Activated T-cell treated with anti-CD3 and anti-CD28 coated beads for 24 hours (primary cell): ENCODE measurements at places on chromosomes 4 and X.

DNA sequence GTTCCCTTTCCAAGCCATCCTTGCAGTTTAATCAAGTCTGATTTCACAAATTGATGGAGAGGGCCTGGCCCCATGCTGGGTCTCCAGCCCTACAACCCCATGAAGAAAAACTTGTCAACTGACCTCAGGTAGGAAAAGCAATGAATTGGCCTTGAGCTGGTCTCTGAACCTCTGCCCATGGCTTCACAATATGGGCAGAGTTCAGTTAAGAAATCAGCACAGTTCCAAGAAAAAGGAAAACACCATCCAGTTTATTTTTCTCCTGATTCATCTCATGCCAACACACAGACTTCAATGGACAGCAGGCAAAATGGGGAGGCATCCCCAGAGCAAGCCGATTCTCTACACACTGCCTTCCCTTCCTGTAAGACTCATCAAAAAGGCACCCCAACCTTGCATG is 3.3 kb downstream of the RIPPLY1 start:
- DNase-seq, result no peak

GRCh38 chrX:74451450-74452198 is 30.3 kb downstream of the SLC16A2 start:
- DNase-seq, result no peak

GRCh38 chr4:70712604-70713452 is 8.9 kb upstream of the RUFY3 start:
- no peak for DNase-seq

GRCh38 chr4:111046811-111047210 is 423.9 kb upstream of the PITX2 start:
- no peak for DNase-seq

- DNase-seq, result no peak
These were observed 69.8 kb upstream of the FAT4 start for GRCh38 chr4:125244848-125245450.

GRCh38 chr4:116638592-116638991 is 446.8 kb downstream of the TRAM1L1 start:
- DNase-seq, result no peak

DNA sequence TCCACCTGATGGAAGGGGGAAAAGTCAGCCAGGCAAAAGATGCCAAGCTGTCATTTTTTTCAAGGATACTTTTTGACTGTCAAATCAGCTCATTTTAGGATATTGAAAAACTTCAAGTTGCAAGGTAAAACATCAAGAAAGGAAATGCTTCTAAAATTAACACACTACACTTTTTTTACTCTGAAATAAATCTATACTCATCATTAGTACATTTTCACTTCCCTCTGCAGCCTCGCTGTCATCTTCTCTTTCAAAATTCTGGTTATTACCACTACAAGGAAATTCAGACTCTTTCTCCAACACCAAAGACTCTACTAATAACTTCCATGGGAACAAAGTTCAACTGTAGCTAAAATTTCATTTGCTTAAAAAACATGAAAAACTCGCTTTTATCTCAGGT is 41.6 kb downstream of the APBB2 start:
- DNase-seq, result no peak

DNA sequence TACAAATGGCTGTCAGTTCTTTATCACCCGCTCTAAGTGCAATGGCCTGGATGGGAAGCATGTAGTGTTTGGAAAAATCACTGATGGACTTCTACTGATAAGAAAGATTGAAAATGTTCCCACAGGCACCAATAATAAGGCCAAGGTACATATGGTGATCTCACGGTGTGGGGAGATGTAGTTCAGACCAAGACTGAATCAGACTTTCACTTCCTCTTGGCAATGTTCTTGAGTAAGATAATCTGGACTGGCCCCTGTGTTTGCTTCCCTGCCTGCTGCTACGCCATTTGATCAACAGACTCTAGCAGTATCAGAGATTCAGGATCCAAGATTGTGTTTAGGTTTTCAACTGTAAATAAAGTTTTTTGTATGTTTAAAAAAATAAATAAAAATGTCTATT is 682.2 kb upstream of the AMOT start:
- DNase-seq, result no peak

GRCh38 chr4:47913861-47914219 is 543 bp downstream of the NFXL1 start:
- DNase-seq, result peak; percentile 21

DNA sequence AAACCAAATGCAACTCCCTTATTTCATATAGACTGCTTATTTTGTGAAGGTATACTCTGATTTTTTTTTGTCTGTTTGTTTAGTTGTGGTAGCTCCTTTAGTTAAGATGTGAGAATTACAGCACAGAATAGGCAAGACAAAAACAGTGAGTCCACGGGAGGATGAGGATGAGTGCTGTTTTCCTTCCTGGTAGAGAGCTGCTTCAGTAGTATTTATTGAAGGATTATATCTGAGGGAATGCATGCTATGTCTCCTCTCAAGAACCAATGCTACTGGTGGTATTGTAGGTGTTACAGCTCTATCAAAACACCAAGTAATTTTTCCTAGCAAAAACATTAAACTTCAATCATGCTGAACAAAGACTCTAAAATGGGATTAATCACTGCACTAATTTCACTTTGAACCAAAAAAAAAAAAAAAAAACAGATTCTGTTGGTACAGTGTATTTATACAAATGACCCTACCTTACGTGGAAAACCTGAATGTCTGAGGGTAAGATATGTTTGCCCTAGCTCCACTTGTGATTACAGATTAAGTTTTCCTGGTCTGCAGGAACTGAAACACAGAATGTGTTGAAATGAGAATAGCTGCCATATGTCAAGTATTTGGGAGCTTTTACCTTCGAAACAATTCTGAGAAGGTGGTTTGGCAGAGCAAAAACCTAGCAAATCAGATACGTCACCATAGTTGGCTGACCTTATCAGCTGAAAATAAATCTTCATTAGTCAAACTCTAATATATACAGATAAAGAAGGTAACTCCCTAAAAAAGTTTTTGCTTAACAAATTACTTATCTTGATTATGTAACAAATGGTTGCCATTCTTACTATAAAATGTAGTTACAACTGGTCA is 40.3 kb downstream of the PPP3CA start:
- DNase-seq, result no peak

DNA sequence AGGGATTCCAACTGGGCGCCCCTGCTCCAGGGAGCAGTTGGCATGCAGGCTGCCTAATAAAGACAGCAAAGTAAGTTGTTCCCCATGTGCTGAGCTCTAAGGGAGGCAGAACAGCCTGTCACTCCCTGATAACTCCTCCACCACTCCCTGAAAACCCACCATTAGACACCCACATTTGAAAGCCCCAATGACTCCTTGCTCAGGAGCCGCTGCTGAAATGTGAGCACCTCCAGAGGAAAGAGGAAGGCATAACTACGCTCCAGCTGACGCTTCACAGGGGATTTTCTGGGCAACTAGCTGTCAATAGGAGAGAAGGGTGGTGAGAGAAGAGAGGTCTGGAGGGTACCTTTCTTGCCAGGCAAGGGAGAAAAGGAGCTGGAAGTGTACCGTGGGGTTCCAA is 62.5 kb downstream of the NPY1R start:
- DNase-seq, result no peak

DNA sequence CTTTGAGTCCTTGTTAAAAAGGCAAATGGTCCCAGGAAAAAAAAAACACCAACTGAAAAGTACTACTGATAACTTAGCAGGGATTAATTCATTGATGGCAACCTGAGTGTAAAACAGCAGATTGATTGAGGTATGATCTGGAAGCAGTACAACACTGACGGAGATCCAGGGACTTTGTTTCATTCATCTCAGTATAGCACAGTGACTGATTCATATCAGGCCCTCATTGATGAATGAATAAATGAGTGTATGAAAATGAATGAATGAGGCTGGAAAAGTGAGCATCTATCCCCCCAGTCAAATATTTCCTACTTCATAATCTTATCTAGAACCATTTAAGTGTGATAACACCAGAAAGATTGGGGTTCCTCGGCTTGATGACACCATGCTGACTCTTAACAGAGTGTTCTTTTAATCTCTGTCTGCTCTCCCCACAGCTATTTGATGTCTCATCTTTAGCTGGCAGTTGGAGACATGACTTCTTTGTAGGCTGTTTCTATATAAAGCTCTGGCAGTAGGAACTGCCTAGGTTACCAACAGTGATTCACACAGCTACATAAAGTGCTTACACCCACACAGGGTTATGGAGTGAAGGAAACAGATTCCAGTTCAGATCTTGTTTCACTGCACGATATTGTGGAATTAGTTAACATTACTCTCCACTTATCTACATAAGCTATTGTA is 18.6 kb upstream of the RNF128 start:
- DNase-seq, result no peak

GRCh38 chr4:16685536-16685935 is 212.9 kb downstream of the LDB2 start:
- no peak for DNase-seq

DNA sequence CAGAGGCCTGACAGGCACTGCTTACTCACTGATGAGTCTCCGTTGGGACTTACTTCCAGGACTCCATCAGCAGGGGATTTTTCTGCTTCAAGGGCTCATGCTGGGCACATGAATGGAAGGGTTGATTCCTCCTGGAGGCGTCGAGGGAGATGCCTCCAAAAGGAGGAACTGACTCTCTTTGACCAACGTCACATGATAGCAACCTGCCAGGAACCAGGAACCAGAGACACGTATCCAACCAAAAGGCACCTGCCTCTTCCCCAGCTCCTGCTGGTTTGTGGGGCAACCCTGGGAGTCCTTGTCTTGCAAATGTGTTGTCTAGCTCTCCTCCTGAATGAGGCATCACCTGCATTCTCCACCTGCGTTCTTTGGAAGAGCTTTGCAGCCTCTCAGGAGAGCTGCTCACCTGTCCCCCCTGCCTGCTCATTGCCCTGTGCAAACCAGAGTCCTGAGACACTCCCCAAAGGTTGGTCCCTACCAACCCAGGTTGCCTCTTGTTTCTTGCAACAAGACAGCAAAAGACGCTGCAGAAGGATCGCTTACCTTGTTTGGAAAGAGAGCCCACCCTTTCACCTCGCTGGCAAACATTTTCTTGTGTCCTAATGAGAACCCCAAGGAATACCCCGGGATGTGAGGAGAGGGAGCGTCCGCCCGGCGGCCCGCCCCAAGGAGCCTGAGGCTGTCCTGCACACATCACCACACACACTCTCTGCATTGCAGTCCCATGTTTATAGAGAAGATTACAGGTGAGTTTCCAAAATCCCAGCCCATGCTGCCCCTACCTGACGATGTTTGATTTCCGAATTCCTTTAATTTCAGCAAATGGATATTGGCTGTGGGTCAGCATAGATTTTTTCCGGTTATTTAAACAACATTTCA is 30.5 kb upstream of the SHOX start:
- no peak for DNase-seq

GRCh38 chr4:122377352-122377751 is 1.5 kb upstream of the ADAD1 start:
- no peak for DNase-seq

DNA sequence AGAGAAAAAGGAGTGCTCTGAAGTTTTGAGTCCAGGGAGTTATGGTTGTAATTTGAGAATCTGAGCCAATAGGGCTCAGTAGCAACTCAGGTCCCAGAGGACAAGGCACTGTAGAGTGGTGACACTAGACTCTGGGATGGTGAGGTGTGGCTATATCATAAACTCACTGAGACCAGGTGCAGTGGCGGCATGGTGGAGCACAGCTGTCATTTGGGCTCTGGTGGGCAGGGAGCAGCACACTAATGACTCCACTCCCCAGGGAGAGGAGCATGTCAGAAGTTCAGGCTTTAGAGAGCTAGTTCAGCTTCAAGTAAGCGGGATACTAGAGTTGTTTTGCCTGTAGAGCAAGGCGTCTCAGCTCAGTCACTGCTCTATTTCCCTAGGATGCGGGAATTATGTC is 165.4 kb upstream of the USP38 start:
- no peak for DNase-seq
